ENCODE measurements at places on chromosomes 3 and 15.

DNA sequence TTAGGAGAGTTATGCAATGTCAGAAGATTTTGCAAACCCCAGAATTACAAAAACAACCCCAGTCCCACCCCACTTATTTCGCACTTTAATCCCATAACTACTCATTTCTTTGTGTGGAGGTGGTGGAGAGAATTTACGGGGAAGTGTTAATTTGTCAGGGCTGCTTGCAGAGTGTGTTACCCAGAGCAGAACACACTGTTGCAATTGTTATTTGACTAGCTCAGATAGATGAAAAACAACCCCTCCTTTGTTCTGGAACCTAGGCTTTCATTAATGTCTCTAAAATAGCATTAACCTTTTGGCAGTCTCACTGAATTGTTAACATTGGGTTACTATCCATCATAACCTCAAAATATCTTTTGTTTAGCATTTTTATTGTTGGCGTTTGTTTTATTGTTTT is 55.8 kb upstream of the MINAR1 start:
- DNase-seq = no peak

- DNase-seq = no peak
These were observed 57.6 kb downstream of the BHLHE40 start for GRCh38 chr3:5036858-5037257.

DNA sequence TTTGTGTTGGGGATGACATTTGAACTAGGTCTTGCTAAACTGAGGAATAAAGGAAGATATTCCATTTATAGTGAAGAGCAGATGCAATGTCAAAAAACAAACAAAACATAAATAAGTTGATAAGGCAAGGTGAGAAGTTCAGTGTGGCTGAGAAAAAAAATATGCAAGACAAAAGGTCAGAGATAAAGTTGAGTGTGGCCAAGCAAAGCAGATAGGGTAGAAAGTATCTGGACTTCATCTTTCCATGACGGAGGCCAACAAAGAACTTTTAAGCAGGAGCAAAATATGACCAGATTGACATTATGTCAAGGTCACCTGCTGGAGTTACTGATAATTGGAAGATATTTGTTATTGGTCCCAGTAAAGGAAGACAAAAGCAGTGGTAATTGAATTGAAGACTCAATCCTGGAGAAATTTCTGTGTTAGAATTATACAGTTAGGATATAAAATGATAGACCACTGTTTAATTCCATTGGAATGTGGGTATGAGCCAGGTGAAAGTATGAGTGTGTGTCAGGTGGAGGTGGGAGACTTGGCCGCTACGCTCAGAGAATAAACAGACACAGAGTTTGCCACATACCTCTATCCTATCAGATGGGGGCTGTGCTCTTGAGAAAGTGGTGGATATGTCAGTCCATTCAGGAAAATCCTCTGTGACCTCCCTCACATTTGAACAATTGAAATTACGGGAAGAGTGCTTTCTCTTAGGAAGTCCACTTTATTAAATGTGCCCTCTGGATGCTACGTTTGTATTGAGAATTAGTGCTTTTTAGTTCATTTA is 28.1 kb downstream of the ADIPOQ start:
- DNase-seq = no peak

DNA sequence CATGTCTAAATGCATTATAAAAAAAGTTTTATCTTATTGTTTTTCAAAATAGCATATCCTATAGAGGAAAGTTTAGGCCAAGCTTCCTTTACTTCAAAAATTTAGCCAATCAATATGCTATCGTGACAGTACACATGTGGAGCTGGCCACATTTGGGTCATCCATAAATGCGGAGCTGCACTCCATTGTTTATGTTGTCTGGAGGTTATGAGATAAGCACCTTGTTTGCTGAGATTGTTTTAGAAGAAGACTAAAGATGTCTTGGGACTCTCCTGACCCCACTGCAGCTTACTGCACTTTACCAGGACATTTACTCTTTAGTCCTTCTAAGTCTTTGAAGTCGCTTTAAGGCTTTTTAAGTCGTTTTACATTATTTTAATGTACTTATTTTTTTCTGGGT is 265.9 kb downstream of the OCA2 start:
- no peak for DNase-seq

DNA sequence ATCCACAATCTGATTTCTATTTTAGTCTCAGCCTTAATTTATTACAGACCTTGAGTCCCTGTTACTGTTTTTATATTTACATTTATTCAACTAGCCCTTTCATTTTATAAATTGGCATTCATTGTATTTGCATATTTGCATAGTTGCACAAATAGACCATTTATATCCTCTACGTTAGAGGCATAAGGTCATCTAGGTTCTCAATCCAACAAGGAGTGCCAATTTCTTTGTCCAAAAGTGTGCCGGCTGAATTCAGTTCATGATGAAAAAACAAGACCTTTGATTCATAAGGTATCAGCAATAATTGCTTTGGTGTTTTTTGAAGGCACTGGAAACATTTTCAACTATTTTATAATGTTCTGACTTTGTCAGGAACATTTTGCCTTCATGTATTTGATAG is 33.9 kb upstream of the NANOGP8 start:
- DNase-seq = no peak

DNA sequence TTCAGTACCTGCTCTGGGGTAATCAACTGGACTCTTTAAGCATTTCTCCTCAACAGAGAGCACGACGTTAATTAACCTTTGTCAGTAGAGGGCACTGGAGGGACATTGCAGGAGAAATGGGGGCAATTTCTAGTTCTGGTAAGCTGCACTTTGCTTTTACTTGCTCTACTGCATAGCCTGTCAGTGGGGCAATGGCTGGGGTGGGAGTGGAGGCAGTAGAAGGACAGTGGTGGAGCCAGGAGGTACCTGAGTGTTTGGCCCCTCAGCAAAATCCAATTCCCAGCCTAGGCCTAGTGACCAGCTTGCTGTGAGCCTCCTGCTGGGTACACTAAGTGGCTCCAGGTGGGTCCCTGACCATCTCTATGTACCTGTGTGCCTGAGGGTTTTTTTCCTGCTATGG is 18.3 kb upstream of the MED12L start:
- no peak for DNase-seq

DNA sequence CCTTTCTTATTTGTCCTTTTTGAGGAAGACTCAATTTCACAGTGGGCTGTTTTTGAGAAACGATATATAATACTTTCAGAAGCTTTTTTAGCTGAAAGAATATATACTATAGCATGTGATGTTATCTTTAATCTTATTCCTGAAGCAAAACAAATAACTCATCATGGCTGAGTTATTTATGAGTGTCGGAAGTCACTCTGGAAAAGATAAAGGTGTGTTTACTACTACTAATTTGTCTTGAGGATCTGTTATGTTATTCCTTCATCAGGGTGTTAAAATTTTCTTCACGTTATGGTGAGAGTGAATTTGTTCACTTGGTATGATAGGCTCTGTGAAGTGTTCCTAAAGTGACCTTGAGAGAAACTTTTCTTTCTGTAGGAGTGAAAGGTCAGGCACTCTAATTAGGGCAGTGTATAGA is 4.7 kb downstream of the TCF12 start:
- DNase-seq = no peak

DNA sequence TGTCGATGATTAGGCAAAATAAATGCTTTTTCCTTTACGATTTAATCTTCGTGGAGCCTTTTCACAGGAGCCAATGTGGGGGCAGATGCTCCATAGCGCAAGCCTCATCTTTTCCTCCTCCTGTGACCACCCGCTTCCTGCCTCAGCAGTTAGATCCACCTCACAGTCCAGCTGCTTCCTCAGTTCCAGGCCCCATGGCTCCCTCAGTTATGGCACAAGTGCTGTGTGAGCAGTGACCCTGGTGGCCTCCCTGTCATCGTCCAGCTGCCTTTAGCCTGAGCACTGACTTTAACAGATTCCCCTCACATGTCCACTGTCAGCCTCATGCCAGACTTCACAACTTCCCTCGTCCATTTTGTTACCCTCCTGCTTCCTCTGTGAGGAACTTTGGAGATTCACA is 424.6 kb upstream of the GBE1 start:
- DNase-seq = no peak

DNA sequence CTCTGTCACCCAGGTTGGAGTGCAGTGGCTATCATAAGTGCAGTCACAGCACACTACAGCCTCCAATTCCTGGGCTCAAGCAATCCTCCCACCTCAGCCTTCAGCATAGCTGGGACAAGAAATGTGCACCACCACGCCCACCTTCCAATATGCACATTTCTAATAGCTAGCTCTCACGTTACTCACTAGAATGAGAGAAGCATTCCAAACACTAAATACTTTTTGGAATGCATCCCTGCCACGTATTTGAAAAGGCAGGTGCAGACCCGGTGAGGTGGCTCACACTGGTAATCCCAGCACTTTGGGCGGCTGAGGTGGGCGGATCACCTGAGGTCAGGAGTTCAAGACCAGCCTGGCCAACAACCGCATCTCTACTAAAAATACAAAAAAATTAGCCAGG is 7.6 kb upstream of the TCF12 start:
- DNase-seq = no peak

DNA sequence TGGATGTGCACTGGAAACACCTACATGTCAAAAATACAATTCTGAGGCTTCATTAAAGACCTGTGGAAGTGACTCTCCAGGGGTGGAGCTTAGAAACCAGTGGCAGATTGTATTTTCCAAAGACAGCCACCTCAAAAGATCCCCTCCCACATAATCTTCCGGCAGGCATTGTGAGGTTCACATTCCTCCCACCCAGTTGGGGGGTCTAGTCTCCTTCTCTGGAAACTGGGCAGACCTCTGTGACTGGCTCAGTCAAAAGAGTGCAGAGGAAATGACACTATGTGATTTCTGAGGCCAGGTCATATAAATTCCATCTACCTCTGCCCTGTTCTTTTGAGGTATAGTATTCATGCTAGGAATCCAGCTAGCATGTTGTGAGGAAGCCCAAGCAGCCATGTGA is 1.9 kb upstream of the CFAP92 start:
- no peak for DNase-seq

- no peak for DNase-seq
These were observed 66.8 kb upstream of the PTX3 start for GRCh38 chr3:157369727-157370421.

- no peak for DNase-seq
These were observed 34.5 kb upstream of the STIMATE start for GRCh38 chr3:52931889-52932288.

DNA sequence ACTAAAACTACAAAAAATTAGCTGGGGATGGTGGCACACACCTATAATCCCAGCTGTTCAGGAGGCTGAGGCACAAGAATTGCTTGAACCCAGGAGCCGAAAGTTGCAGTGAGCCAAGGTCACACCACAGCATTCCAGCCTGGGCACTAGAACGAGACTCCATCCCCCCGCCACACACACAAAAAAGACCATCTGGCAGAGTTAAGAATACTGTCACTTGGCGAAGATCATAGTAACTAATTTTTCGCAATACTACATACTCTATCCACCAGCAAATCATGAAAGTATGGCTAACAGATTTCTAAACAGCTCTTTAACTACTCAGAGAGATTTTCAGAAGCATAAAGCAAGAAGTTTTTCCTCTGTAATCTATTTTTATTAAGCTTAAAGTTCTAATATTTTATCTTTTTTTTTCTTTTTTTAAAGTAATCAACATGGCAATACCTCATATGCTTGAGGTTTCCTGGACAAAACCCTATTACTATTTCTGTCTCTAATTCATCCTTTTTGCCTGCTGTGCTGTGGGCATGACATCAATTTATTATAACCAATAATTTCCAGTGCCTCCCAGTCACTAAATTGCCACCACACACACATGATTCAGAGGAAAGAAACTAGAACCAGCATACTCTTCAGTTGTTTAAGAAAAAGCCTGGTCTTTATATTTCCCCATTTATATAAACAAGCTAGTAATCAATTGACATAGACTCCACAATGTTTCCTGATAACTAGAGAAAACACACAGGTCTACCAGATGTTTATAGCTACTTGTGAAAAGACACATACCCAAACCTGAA is 46.9 kb downstream of the CHSY1 start:
- DNase-seq = no peak

- DNase-seq = no peak
These were observed 13.5 kb upstream of the MYO5C start for GRCh38 chr15:52309154-52309548.

- peak; percentile 27 for DNase-seq
These were observed 74.7 kb downstream of the RASA2 start for GRCh38 chr3:141561426-141562034.

GRCh38 chr3:121624147-121624899 is 31.1 kb downstream of the FBXO40 start:
- no peak for DNase-seq

DNA sequence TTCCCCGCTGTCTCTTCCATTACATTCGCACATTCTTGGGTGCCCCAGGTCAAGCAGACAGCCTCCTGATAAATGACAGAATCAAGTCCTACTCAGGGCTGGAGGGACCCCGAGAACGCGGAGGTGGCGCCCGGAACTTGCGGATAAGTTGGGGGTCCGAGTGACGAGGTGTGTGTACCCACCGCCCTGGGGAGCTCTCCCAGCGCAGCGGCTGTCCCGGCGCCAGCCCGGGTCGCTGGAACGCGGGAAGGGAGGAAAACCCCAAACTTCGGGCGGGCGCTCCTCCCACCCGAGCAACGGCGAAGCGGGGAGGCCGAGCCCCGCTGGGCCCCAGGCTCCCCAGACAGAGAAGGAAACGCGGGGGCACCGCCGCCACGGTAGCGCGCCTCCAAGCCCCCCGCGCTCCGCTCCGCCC is 550 bp downstream of the CLN6 start:
- DNase-seq = no peak

- DNase-seq = no peak
These were observed 612 bp upstream of the LDHAL6B start for GRCh38 chr15:59205839-59206622.

- no peak for DNase-seq
These were observed 88.2 kb upstream of the C2CD4B start for GRCh38 chr15:62253294-62253693.

GRCh38 chr3:138774529-138775253 is 60.0 kb downstream of the PIK3CB start:
- no peak for DNase-seq

- DNase-seq = no peak
These were observed 511.3 kb downstream of the SHQ1 start for GRCh38 chr3:72336821-72337479.

GRCh38 chr3:159971311-159971710 is 17.3 kb upstream of the IL12A start:
- no peak for DNase-seq

DNA sequence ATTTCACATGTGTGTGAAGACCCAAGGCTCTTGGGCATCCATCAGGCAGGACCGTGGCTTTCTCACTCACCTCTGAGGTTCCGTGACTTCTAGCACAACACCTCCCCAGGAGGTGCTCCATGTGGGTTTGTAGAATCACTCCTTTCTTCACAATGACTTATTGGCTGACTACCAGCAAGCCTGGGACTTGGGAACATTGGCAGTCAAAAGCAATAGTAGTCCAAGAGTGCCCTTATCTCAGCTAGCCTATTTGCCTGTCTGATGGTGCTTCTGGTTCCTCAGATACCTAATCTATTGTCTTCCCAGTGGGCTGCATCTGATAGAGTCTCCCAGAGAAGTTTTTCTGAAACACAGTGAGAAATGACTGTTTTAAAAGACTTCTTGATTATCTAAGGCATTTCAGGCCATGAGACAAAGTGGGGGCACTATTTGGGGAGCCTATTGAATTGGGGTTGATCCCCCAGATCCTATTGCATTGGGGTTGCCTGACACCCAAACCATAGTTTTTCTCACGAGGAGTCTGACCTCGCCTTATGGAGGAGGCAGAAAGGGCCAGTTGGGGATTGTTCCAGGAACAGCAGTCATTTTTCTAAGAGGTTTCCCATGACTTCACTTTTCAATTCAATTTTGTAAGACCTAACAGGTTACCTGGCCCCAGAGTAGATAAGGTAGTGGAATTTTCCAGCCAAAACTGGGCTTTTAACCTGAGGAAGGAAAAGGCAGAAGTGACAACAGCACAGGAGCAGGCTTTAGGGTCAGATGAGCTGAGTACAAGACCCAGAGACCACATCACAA is 88.0 kb downstream of the CYP19A1 start:
- DNase-seq = no peak

- no peak for DNase-seq
These were observed 16.1 kb downstream of the KLF15 start for GRCh38 chr3:126340943-126341754.
